ENCODE measurements at places on chromosomes 1 and 21.

DNA sequence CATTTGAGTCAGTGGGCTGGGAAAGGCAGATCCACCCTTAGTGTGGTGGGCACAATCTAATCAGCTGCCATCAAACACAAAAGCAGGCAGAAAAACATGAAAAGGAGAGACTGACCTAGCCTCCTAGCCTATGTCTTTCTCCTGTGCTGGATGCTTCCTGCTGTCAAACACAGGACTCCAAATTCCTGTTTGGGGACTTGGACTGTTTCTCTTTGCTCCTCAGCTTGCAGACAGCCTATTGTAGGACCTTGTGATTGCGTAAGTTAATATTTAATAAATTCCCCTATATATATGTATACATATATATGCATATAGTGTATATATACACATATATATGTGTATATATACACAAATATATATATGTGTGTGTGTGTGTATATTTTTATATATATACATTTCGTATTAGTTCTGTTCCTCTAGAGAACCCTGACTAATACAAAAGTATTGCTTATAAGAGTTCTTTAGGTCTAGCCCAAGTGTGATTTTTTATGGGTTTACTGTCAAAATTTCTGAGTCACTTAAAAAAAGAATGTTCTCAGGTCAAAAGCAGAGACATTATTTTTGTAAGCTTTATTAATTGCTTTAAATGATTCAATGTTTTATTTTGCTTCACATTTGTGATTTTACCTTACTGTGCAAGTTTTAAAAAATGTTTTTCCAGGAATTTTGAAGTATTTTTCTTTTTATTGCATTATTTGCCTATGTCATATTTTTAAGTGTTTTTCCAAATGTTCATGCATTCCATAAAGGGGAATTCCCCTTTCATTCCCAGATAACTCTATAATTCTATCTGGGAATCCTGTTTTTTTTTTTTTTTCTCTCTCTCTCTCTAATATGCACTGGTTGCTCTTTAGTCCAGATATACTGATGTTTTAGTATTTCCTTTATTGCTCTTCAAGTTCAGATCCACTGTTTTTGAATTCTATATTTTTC is 92.1 kb upstream of the ADAMTS5 start:
- no peak for DNase-seq

DNA sequence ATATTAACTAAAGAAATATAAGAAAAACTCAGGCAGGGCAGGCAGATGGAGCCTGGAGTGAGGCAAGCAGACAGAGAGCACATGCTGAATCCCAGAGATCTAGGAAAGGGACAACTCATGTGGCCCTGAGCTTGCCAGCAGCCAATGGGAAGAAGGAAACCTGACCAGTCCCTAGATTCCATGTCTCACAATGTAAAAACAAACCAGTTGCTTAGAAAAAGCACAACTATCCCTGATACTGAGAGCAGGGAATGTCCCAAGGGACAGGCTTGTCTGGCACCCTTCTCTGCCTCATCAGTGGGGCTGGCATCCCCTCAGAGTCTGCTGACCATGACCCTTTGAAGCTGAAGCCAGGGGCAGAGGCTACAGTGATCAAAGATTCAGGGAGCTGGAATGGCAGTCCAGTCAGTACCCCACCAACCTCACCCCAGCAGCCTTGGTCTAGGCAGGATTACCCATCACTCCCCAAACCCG is 27.8 kb downstream of the HSPG2 start:
- DNase-seq: no peak

DNA sequence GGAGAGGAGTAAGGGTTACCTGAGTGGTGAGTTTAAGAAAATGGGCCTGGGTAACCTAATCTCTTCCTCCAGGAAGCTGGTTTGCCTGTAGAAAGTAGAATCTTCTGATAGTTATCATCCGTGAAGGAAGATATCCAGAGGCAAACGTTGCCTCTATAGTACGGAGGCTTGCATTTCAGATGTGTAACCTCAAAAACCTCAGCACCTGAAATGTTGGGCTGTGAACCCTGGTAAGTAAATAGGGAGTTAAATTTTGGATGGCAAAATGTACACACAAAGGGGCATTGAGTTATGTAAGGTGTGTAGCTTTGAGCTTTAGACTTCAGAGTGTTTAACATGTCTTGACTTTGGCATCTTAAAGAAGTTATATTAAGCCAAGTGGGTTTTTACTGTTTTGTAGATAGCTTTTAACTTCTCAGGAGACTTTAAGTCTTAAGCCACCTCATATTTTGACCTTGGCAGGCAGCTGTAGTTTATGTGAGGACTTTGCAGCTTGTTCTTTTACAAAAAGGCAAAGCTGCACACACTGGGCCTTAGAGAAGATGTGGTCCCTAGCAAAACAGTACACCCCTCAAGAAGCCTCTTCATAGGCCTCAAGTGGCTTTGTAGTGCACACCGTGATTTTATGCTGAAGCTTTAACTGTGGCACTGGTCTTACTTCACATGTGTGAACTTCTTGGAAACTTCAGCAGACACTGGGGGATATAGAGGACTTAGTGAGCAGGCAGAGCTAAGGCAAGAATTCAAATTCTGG is 83.4 kb downstream of the SNRPE start:
- DNase-seq: no peak

- DNase-seq: no peak
These were observed 179.8 kb downstream of the PHTF1 start for GRCh38 chr1:113579256-113580018.

- no peak for DNase-seq
These were observed 10.3 kb upstream of the CDCP2 start for GRCh38 chr1:54163051-54163450.

DNA sequence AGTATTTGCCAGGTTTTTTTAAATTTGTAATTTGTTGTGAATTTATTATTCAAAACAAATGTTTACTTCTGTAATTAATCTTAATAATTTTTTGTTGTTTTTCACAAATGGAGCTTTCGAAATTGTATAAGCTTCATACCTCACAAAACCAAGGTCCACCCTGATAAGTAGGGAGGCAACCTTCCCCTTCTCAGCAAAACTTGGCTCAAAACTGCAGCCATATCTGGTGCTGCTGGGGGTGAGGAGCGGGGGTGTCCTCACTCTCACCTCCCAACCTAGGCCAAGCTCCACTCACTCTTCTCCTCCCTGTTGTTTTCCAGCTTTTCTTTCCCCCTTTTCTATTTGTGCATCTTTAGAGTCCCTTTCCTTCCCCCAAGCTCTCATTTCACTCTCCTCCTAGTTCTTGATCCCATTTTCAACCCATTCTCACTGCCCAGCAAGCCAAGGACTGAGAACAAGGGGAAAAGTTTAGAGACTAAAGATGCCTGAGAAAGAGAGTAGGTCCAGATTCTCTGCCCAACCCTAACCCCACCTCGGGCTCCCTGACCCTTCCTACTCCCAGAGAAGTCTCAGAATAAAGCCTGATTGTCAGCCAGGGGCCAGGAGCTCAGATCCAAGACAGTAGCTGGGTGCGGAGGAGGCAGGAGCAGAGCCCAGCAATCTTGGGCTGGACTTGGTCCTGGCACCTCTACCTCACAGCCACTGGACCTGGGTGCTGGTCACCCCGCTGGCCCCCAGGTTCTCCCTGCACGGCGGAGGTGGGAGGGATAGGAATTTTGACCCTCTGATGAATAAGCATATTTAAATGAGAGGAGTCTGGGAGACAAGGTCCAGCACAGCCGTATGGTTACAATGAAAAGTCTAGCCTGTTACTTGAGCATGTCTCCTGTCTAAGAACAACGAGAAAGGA is 8.3 kb upstream of the CFAP45 start:
- no peak for DNase-seq

GRCh38 chr1:240602189-240602588 is 9.8 kb downstream of the GREM2 start:
- no peak for DNase-seq

GRCh38 chr21:44749116-44749758 is 37.9 kb upstream of the TSPEAR start:
- no peak for DNase-seq

- DNase-seq: no peak
These were observed 12.5 kb upstream of the VAMP4 start for GRCh38 chr1:171754353-171754705.

GRCh38 chr1:164092603-164093353 is 466.2 kb upstream of the PBX1 start:
- DNase-seq: no peak

- DNase-seq: no peak
These were observed 99.4 kb upstream of the S1PR1 start for GRCh38 chr1:101137144-101138126.

- no peak for DNase-seq
These were observed 7.1 kb upstream of the PHLDA3 start for GRCh38 chr1:201475915-201476669.

- DNase-seq: no peak
These were observed 1.3 kb downstream of the CADM3 start for GRCh38 chr1:159172614-159173291.

DNA sequence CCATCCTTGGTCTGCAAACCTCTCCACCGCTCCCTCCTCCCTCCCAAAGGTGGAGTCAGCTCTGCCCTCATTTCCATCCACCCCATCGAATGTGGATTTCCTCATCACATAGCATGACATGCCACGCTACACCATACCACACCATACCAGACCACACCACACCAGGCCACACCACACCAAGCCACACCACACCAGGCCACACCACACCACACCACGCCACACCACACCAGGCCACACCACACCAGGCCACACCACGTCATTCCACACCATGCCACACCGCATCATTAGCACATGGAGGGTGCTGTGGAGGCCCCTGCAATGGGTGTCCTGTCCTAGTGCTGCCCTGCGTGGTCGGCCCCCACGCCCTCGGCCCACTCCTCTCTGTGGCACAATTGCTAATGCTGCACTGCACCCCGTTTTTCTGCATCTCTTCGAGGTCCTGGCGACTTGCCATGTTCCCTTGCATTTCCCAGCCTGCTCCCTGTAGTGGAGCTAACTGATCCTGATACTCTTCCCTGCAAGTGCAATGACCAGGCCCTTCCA is 11.3 kb downstream of the DFFB start:
- no peak for DNase-seq

DNA sequence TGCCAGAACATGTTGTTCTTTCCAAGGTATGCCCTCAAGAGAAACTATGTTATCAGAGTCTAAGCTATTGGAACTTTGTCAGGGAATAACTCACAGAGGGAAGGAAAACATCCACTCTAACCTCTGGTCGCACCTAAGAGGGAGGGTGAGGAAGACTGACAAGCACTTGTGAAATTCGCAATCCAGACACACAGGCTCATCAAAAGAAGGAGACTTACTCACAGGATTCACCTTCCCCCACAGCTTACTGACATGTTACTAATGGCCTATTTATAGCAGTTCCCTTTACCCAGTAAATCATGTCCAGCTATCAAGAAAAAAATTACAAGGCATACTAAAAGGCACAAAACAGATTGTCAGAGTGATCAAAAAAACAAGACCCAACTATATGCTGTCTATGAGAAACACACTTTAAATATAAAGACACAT is 36.9 kb downstream of the WDR64 start:
- no peak for DNase-seq

DNA sequence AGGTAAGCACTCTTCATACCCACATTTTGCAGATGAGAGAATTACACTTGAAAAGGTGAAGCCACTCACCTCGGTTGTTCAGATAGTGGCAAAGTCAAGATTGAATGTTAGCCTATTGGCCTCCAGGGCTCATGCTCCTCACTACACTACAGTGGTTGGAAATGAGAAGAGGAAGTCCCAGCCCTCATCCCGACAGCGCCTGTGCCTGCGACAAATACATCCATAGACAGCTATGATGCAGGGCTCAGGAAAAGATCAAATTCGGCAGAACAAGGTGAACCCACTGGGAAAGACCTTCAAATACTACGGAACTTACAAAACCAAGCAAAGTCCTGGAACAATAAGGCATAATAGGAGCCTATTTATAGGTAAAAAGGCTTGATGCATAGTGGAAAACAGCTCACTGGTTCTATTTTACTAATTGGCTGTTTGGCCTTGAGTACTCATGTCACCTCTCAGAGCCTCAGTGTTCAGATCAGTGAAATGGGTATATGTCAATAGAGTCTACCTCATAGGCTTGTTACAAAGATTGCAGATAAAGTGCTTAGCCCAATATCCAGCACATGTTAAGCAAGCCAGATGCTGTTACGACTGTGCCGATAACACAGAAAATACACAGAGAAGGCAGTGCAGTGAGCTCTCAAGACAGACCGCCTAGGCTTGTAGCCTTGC is 3.5 kb downstream of the SPOCD1 start:
- no peak for DNase-seq

DNA sequence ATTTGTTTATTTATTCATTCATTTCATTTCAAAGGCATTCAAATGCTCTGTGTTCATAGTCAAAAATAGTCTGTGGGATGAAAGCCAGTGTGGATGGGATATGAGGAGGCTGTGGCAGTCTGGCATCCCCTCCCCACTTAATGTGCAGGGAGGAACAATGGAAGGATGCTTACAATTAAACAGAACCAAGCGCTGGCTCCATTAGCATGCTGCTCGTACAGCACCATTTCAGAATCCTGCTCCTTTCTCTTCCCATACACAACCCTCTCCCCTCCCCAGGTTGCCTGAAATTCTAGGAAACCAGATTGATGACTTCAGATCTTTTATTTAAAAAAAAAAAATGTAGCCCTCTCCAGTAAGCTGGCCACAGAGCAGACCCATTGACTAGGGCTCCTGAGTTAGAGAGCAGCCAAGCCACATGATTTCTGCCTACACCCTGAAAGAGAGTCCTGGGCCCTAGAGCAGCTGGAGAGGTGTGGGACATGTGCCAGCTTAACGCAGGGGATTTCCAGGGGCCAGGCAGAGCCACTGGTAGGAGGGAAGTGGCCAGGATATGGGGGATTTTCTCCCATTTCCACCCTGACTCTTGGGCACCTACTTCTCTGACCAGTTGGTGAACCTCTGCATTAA is 205.2 kb downstream of the ASTN1 start:
- DNase-seq: no peak

DNA sequence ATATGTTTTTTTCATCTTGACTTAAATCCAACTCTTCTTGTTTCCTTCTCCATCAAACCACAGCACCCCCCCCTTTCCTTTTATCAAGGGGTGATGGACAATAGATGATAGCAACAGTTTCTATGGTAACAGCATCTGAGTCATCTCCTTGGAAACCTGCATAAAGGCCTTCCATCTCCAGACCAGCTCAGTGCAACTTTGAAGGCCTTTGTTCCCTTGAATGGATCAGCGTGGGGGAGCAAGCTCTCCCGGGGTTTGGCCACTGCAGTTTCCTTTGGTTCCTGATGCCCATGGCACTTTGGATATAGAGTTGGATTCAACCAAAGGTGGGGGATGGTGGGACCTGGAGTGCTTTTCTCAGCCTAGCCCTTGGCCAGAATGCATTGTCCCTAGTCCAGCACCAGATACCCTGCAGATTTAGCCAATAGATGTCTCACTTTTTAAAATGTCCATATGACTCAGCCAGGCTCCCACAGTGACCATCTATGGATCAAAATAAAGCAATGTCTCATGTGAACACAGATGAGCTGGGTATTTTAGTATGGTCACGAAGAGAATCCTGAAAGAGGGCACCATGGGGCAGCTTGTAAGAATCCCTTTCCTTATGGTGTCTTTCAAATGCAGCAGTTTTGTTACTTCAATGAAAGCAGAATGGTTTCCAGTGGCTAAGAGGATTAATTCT is 127.7 kb downstream of the SPATA46 start:
- no peak for DNase-seq

DNA sequence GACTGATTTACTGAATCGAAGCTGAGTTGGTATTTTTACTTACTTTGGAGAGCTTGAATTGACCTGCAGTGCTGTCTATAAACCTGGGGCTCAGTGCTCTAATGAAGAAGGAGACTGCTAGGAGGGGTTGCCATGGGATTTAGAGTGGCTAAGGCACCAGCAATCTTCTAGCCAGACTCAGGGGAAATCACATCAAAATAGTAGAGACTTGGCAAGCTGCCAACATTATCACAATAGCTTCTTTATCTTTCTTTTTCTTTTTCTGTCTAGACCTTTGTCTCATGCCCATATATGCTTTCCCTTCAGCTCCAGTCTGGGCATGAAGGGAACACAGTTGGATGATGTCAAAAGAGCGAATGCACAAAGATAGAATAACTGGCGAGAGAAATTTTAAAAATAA is 301.1 kb upstream of the DPYD start:
- no peak for DNase-seq
